ENCODE measurements at places on chromosomes 7 and 10. TPM values are rescaled to one million over a fixed set of nuclear protein-coding genes. Genes with fewer than 3 reads are reported as not detected.

DNA sequence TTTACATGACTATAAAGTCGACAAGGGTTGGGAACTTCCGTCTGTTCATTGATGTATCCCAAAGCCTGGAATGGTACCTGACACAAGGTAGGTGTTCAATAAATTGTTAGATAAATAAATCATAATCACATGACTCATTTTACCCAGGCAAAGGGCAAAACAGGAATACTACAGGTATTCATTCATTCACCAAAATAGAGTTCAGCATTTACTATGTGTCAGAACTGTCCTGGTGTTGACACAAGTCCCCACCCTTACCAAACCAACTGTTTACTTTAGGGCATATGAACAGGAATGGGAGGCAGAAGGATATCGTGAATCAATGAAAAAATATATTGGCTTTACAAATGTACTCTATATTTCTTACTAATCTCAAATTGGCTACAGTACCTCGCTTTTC is 666 bp upstream of the YAE1 start:
- no peak for DNase-seq

Gene WNT8B
- polyA plus RNA-seq, result 0.04 TPM

- DNase-seq, result no peak
Measured at GRCh38 chr7:77975672-77976480, 177.3 kb downstream of the PHTF2 start.

DNA sequence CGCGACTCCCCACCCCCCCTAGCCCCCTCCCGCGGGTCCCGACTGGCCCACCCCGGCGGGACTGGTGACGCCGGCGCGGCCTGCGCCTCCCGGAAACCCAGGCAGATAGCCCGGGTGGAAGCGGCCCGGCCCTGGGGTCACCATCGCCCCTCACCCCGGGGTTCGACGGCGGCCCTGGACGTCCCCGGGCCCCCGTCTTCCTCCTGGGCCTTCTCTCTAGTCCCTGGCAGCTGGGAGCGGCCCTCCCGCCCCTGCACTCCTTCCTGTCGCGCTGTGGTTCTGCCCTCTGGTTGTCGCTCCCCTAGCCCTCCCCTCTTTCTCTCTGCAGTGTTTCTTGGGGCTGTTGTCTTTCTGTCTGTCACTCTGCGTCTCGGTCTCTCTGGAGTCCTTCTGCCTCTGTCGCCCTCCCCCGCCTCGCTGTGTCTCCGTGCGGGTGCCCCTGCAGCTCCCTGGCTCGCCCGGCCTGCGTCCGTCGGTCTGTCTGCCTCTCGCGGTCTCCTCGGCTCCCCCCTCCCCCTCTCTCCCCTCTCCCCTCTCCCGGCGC is 90.5 kb upstream of the PAX2 start:
- no peak for DNase-seq

Gene GAD2
- not detected for polyA plus RNA-seq

Measured in BJ (cell line).